NT2/D1 (cell line): ENCODE measurements at places on chromosomes 12 and 14.

DNA sequence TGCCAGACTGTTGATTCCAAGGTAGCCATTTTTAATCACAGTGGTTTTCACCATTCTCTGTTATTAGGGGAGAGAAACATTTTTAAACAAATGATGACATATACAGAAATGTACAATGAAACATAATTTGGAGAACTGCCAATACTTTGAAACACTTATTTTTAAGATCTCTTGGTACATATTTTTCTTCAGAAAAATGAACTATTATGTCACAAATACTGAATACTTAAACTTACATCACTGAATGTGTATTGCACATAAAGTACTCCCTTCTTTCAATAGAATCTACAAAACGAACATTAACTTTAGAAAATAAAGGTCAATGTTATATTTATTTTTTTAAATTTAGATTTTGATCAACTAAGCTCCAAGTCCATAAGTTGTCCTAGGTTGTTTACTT lies 71.7 kb upstream of the CPNE8 start:
- DNase-seq, result no peak

GRCh38 chr12:99914206-99914605 lies 70.5 kb downstream of the ANKS1B start:
- DNase-seq, result no peak

DNA sequence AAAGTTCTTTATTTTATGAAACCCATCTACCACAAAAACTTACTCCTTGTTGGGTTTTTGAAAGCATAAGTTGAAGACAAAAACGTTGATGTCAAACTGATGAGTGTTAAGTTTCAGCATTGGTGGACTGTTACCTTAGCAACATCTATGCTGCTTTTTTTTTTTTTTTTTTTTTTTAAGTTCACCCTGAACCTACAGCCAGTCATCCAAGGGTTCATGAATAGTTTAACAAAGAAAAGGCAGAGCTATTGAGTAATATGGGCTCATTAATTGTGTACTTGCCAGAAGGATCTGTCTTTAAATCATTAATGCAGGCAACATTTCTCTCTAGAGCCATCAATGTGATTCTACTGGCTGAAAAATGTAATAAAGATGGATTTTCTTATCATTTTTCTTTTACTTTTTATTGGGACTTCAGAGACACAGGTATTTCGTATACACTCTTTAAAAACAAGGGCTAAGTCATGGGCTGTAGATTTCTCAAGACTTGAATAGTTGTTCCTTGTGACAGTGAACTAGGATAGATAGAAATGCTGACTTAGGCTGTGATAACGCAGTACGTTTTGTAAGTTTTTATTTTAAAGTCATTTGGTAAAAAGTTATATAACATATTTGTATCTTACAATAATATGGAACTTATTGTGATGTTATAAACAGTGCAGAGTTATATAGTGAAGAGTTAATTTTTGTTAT lies at the start of gene PTPRQ:
Gene PTPRQ, plus strand, starts transcription at position 262 of the 693 bp plus-strand sequence. Its CDS starts 111 bp downstream, at position 373.
- DNase-seq, result no peak

DNA sequence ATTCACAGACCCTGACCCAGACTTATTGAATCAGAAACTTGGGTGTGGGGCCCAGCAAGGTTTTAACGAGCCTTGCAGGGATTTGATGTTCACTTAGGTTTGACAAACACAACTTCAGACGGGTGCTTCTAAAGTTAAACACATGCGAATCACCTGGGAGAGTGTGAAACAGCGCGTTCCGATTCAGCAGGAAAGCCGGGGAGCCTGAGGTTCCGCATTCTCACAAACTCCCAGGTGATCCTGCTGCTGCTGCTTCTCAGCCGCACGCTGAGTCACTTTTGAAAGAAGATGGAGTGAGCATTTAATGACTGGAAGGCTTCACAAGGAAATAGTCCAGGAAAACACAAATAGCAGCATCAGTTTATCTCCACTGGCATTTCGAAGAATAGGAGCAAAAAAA lies 44.2 kb upstream of the DDX11 start:
- no peak for DNase-seq

DNA sequence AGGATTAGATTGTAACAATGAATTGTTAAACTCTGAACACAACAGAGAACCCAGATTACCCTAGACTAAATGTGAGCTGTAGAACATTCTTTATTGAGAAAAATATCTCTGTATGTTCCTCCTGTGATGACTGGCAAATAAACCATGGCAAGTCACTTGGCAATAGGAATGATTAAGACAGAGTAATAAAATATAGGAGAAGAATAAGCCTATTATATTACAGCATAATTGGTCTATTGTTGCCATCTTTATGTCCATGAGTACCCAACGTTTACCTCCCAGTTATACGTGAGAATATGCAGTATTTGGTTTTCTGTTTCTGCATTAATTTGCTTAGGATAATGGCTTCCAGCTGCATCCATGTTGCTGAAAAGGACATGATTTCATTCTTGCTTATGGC lies 211.2 kb upstream of the AVPR1A start:
- DNase-seq, result no peak

GRCh38 chr14:52547526-52547925 lies 4.8 kb downstream of the TXNDC16 start:
- no peak for DNase-seq

GRCh38 chr12:113326775-113327395 lies 8.0 kb downstream of the SLC8B1 start:
- no peak for DNase-seq

DNA sequence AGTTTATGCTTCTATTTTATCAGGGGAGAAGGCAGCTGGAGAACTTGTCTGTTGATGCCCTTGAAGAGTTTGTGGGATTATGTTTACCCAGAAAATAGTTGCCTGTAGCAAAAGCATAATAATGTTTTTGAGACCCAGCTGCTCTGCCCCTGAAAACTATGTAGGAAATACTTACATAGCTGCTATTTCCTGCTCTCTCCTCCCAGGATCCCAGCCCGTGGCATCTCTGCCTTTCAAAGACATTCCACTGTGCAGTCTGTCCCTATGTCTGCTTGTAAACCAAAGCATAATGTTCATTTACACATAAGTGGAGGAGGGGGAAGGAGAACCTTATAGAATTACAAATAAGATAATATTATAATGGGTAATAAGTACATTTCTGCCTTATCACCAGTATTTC lies 198.7 kb downstream of the SYT1 start:
- no peak for DNase-seq

DNA sequence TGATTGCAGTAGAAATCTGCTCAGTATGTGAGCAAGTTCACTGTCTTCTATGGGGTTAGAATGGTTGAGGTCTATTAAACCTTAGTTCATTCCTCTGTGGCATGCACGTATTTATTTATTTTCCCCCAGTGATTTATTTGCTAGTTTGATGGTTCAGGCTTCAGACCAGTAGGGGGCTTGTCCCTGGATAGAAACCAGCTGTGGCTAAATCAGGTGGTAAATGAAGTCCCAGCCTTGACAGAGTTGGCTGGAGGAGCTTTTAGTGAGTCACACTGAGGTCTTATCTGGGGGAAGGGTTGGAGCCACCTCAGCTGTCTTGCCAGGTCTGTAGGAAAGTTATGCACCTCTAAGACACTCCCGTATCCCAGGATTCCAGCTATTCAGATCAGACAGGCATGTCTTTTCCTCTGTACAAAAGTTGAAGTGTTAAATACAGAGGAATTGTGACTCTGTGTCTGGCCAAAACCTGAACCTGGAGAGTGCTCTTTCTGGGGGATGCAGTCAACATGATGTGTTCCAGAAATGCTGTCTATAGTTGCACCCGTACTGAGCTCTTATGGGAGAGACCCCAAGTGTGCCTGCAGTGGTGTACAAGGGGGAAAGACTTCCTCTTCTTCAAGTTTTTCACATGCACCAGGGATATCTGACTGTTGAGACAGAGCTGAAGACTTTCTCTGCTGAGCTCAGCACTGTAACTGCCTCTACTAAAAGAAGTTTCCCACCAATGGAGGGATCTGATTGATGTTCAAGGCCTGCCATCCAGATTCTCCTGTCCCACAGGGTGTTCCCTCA lies 1322.1 kb downstream of the TMEM121 start:
- no peak for DNase-seq

DNA sequence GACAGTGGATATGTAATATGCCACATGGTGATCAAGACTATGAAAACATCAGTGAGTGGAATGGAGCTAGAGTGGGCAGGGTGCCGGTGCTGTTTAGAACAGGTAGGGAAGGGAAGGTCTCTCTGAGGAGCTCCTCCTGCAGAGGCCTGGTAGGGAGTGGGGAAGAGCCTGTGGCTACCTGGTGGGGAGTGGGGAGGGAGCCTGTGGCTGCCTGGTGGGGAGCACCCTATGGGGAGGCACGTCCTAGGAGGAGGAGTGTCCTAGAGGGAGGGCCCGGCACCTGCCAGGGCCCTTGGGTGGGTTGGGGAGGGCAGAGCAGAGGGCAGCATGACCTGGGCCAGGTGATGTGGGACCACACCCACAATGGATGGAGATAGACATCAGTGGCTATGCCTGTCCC lies 122.6 kb downstream of the ADGRD1 start:
- DNase-seq, result no peak

- DNase-seq, result peak; percentile 22
These were observed 122.7 kb downstream of the SLC38A6 start for GRCh38 chr14:61103541-61104339.

- no peak for DNase-seq
These were observed 20.4 kb upstream of the PLEKHH1 start for GRCh38 chr14:67512463-67513310.

DNA sequence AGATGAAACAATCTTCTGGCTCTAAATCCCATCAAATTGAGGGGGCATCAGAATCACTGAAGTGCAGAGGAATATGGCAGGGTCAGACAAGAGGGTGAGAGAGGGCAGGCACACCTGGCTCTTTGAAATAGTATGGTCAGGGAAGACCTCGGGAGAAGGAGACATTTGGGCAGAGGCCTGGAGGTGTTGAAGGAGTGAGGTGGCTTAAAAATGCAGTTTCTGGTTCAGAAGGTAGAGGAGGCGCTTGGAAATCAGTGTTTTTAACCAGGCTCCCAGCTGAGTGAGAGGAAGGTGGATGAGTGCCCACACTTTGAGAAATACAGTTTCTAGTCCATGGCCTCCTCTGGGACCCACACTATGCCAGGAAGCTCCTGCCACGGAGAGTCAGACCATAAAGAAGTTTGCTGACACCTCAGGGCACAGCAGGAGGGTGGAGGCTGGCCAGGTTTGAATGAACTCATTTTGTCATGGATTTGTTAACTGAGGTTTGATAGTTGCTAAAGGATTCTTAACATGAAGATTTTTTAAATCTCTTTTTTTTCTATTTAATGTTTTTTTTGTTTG lies 20.1 kb downstream of the NID2 start:
- DNase-seq, result no peak

DNA sequence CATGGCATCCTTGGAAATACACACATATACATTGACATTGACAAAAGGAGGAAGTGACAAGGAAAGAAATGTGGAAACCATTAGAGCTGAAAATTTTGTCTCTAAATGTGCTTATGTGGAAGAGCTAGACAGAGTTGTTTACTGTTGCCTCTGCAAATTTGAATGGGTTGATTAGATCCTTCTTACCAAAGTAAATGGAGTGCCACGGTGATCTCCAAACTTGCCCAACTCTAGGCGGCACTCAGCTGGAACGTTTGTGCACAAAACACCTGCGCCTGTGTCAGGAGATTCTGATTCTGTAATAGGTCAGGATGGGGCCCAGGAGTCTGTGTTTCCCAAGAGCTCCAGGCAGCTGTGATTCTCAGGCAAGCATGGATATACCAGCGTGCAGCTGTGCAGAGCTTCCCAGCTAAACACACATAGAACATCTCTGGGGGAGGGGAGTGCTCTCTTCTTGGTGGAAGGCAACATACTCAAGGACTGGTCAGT lies 77.8 kb upstream of the BDKRB2 start:
- no peak for DNase-seq

DNA sequence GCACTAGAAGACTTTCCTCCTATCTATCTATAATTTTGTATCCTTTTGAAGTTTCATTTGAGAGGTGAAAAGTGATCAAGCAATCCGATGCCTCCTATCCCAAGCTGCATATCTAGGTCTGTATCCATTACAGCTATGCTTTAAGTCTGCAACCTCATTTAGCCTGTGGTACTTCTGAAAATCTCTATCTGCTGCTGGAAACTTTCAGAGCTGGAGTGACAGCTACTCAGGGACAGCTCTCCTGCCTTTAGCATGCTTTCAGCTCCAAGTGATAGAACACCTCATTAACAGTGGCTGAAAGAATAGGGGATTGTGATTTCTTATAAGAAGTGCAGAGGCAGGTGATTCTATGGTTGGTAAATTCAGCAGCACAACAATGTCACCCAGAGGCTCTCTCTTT lies 1153.5 kb downstream of the AACS start:
- no peak for DNase-seq

GRCh38 chr14:96096639-96097610 lies 57.8 kb downstream of the C14orf132 start:
- DNase-seq, result no peak

DNA sequence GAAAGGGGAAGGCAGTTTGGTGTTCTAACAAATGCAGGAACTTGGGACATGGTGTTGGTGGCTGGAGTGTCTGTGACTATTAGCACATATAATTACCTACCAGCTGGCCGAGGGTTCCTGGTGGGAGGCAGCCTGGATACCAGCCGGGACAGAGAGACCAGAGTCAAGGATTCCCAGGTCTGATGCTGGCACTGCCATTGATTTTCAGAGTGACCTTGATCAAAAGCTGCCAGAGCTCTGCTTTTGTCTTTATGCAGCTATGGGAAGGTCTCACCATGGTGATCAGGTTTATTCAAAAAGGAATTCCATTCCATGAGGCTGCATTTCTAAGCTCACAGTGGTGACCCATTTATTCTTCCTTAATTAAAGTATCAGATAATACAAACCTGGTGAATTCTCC lies 101.0 kb upstream of the PWP1 start:
- DNase-seq, result peak; percentile 20

DNA sequence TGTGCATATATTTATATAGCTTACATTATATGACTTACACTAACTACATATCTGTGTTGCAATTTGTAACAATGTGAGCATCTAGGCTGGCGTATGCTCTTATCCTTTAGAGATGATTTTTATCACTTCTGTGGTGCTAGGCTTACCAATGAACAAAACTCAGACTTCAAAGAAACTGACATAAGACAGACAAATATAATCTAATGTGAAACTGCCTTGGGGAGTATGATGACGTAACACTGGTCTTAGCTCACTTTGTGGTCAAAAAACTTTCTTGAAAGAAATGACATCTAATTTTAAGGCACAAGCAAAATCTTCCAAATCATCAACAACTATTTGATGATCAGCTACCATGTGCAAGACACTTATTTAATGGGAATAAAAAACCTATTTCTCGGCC lies 50.0 kb downstream of the SOX5 start:
- no peak for DNase-seq

GRCh38 chr12:84315926-84316325 lies 596.7 kb downstream of the SLC6A15 start:
- no peak for DNase-seq

DNA sequence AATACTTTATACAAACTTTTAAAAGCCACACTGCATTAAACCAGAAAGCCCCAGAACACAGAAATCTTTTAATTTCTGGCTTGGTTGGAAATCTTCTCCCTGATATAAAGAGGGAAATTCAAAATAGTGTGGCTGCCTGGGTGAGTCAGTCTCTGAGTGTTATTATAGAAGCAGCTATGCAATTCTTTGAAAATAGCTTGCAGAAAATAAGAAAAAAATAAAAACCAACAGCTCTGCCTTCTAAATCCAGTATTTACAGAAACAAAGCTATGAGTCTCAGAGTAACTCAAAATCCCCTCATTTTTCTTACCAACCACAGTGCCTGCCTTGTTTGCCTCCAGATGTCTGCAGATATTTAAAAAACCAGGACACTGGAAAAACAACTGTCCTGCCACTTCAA lies 68.6 kb upstream of the FERMT2 start:
- no peak for DNase-seq
